Heart right ventricle (tissue), 16 donors: ENCODE measurements at places on chromosomes 4 and X. TPM values are rescaled to one million over a fixed set of nuclear protein-coding genes. Genes with fewer than 3 reads are reported as not detected.

GRCh38 chr4:74230902-74231499, 73.1 kb downstream of the MTHFD2L start:
- DNase-seq: no peak

GRCh38 chr4:127141856-127142255, 490.9 kb upstream of the INTU start:
- DNase-seq: no peak

GRCh38 chrX:39163581-39164126, 362.4 kb downstream of the MID1IP1 start:
- no peak for DNase-seq

GRCh38 chr4:158812543-158812942, 43.7 kb downstream of the FNIP2 start:
- no peak for DNase-seq

DNA sequence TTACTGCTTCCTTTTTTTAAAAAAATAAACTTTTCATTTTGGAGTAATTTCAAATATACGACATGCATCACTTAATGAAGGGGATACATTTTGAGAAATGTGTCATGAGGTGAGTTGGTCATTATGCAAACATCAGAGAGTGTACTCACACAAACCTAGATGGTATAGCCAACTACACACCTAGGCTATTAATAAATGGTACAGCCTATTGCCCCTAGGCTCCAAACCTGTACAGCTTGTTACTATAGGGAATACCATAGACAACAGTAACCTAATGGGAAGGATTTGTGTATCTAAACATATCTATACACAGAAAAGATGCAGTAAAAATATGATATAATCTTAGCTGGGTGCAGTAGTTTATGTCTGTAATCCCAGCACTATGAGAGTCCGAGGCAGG, 29.1 kb downstream of the SETD7 start:
- DNase-seq: no peak

GRCh38 chr4:119300101-119300978, 21.6 kb downstream of the FABP2 start:
- DNase-seq: peak; percentile 96

DNA sequence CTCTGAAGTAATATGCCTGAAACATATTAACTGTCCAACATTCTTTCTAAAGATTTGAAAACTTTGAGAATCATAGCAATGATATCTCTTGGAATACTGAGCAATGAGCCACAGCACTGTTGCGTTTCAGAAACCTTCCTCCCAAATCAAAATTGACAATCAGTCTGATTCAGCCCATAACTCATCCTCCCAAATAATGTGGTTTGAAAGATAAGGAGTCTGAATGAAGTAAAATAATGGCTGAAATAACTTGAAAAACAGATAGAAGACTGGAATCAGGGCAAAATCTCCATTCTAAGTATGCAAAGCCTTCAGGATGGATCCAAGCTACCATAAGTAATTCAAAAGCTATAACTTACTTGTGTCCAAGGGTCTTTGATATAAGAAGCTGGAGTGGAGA, 98.6 kb upstream of the PLS3 start:
- DNase-seq: no peak

GRCh38 chr4:182404376-182404775, 161.2 kb downstream of the TENM3 start:
- DNase-seq: no peak

DNA sequence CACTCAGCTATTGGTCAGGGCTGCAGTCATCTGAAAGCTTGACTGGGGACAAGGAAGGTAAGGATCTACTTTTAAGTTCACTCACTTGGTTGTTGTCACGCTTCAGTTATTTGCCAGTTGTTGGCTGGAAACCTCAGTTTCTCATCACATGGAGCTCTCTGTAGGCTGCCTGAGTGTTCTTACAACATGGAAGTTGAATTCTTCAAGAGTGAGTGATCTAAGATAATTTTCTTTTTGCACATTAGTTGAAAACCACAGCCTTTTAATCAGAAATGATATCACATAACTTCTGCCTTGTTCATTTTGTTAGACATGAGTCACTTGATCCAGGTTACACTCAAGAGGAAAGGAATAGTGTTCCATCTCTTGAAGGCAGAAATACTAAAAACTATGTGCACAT, 552.7 kb downstream of the RAPGEF2 start:
- DNase-seq: no peak

GRCh38 chr4:37715889-37716402, 29.8 kb upstream of the RELL1 start:
- DNase-seq: no peak

GRCh38 chr4:124455671-124456070, 256.9 kb downstream of the ANKRD50 start:
- no peak for DNase-seq

DNA sequence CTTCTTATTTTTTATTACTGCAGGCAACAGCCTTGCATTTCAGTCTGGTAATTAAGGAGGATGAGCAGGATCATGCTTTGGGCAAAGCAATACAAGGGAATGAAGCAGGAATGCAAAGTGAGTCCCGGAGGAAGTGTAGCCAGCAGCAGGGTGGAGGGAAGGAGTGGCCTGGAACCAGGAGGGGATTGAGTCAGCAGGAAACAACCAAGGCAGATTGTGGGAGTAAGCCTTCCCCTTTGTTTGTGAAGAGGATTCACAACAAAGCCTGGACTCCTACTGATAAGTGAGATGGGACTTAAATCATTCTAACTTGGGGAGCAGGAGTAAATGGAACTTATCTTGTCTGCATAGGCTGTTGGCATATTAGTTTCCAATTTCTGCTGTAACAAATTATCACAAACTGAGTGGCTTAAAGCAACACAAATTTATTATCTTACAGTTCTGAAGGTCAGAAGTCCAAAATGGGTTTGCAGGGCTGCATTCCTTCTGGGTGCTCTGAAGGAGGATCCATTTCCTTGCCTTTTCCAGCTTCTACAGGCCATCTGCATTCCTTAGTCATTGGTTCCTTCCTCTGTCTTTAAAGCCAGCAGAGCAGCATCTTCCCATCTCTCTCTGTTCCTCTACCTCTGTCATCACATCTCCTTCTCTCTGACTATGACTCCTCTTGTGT, 93.2 kb upstream of the AP1S2 start:
- DNase-seq: no peak

DNA sequence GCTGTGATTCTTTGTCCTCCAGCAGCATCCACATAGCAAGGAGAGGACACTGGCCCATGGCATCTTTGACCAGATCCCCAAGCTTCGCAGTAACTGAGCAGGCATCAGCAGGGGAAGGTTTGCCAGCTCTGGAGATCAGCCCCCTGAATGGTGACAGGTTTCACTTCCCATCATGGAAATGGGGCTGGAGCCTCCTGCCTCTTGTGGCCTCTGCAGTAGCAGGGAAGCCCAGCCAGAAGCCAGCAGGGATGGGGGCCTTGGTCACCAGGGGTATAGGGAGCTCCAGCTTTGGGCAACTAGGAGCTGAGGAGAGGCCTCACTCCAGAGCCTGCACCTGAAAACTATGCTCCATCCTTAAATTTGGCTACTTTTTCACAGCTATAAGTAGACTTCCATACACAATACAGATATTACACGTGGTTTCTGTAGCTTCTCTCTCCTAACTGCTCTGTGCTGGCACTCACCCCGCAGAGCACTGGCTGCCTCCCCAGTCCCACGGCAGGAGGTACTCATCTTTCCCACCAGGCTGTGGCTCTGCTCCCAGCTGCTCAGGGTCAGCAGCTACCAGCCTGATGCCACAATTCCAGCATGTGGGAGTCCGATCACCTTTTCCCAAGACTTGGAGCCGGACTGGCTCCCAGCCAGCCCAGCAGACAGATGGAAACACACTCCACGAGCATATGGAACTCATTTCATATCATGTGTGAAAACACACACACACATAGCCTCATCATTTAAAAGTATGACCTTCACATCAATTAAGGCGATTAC, 2.8 kb downstream of the TMEM271 start:
- DNase-seq: no peak

GRCh38 chr4:41285864-41286235, 29.1 kb downstream of the UCHL1 start:
- no peak for DNase-seq

DNA sequence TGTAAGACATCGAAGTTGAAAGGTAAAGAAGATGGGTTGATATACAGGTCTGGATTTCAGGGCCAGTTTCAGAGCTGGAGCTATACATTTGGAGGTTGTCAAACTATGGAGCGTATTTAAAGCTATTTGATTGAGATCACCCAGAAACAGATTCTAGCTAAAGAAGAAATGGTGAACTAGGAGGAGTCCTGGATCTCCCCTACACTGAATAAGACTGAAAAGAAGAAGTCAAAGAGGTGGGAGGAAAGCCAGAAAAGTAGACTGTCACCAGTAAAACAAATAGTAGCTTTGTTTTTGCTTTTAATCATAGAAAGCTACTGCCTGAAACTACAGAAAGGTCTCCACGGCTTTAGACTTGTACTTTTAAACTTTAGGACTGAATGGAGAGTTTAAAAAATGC, 5.0 kb upstream of the NDP start:
- no peak for DNase-seq

- peak; percentile 89 for DNase-seq
Observed at GRCh38 chr4:1309261-1310010, 19.7 kb downstream of the MAEA start.

GRCh38 chrX:41670112-41670511, 18.7 kb upstream of the GPR34 start:
- DNase-seq: no peak

DNA sequence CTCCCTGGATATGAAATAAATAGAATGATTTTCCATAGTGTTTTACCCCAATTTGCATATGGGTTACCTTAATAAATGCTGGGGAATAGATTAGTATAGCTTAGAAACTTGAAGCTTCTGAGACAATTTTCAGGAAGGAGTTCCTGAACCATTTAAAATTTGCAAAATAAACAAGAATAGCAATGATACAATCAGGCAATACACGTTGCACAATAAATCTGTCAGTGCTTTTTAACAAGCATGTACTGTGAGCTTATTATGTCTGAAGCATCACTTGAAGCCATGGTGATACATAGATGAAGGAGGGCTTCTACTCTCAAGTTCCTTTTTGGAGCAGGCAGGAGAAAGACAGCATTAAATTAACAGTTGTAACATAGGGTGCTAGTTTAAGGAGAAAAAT, 84.2 kb upstream of the WDFY3 start:
- DNase-seq: no peak

- DNase-seq: no peak
Observed at GRCh38 chrX:10098270-10098713, 58.5 kb upstream of the CLCN4 start.

GRCh38 chr4:180618396-180618795, 1624.8 kb upstream of the TENM3 start:
- no peak for DNase-seq

- no peak for DNase-seq
Observed at GRCh38 chr4:149751174-149751573, 64.5 kb downstream of the IQCM start.

- no peak for DNase-seq
Observed at GRCh38 chrX:30570505-30570904, 7.1 kb downstream of the TASL start.

DNA sequence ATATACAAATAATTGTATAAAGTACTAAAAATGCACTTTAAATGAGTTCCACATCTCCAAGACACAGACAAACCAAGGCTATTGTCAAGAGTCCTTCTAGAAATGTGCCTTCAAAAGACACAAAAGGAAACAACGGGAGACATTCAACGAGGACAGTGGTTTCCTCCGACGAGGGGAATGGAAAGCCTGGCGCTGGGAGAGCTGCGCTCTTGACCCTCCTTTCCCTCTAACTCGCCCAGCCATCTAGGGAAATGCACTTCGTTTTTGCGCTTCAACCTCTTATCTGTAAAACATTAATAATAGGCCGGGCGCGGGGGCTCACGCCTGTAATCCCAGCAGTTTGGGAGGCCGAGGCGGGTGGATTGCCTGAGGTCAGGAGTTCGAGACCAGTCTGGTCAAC, 37.0 kb downstream of the ZFP42 start:
- no peak for DNase-seq

CENPE gene
- 0.09 TPM for polyA plus RNA-seq

GUCY1A1 gene
- 6.7 TPM for polyA plus RNA-seq

TDO2 gene
- polyA plus RNA-seq: not detected

NDNF gene
- 4.6 TPM for polyA plus RNA-seq

SH3BGRL gene
- 23.1 TPM for polyA plus RNA-seq

CTPS2 gene
- polyA plus RNA-seq: 15.8 TPM

ARSJ gene
- 0.44 TPM for polyA plus RNA-seq

GPR143 gene
- polyA plus RNA-seq: 0.06 TPM

RTL3 gene
- not detected for polyA plus RNA-seq

OCIAD2 gene
- 30.0 TPM for polyA plus RNA-seq

IL1RAPL2 gene
- polyA plus RNA-seq: not detected

CWH43 gene
- polyA plus RNA-seq: not detected

SPATA4 gene
- 0.16 TPM for polyA plus RNA-seq

CXCR3 gene
- polyA plus RNA-seq: 0.15 TPM

NIPAL1 gene
- polyA plus RNA-seq: 0.59 TPM

RAI2 gene
- 23.2 TPM for polyA plus RNA-seq

SGMS2 gene
- 2.3 TPM for polyA plus RNA-seq

IDH3G gene
- polyA plus RNA-seq: 97.2 TPM

FABP2 gene
- 0.01 TPM for polyA plus RNA-seq
